Hematopoietic multipotent progenitor cell treated with erythropoietin and hydrocortisone succinate and interleukin-3 and kit ligand, for 17 days (in vitro differentiated cells): ENCODE measurements at places on chromosomes 3 and 15.

GRCh38 chr3:128372281-128372680 lies 94.4 kb downstream of the DNAJB8 start:
- DNase-seq = no peak

DNA sequence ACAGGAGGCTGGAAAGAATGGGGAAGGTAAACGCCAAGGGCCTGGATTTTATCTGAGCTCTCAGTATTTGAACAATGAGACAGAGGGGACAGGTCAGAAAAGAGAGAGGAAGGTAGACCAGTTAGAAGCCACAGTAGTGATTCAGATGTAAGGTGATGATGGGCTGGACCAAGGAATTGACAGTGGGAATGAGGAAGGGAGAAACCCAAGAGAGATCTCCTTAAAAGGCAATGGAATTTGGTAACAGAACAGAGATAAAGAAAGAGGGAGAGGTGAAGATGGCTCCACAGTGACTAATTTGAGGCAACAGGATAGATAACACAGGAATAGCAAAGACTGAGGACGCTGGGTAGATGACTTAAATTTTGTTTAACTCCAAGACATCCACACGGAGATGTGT lies 11.4 kb upstream of the HEG1 start:
- DNase-seq = no peak

DNA sequence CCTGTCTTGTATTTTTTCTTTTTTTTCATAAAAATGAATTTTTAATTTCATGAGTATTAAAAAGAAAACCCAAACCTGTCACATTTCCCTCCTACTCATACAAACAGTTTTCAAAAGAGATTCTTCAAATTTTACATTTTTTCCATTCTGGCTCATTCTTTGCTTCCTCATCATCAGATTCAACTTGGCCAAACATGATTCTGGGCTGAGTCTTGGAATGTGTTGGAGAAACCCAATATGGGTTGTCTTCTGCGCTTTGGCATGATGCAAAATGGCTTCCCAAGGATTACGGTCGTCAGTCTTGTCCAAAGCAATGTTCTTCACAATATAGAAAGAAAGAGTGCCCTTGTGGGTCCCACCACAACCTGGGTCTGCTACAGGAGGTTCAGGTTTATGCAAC lies 12.4 kb upstream of the TM4SF4 start:
- no peak for DNase-seq

DNA sequence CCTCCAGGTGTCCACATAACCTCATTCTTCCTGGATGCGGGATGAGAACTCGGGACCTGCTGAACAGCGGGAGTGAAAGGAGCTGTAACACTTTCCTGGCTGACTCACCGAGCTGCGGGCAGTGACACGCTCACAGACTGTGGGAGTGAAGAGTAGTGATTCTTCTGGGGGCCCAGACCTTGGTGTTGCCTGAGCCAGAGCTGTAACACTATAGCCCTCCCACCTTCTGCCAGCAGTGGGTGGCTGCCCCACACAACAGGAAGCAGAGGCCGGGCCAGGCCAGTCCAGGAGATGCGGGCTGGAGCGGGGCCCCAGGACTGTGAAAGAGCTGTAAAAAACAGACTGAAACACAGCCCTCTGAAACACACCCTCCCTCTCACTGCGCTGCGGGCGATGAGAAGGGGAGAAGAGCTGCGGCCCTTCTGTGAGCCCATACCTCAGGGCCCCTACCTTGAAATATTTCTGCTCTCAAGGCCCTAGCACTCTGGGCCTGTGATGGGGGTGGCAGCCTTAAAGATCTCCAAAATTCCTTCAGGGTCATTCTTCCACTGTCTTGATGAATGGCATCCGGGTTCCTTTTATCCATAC lies 464.0 kb upstream of the CCDC54 start:
- DNase-seq = no peak

DNA sequence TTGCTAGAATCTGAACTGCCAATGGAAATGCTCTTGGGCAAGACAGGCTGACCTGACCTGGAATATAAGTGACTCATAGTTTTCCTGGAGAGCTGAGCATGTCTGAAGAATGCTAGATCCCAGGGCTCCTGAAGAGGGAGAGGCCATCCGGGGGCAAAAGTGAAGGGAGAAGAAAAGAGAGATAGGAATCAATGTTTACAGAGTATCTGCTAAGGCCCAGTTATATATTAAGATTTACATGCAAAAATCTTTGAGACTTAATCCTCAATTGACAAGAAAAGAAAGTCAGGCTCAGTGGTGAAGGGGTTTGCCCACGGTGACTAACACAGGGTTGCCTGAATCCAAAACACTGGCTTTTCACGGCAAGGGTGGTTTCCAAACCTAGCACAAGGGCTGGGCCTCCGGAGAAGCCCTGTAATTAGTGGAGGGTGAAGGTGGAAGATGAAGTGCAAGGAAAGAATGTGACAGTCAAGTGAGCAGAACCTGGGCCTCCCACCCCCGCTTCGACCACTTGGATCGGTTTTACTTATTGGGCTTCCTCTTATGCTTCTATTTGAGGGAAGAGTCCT lies 91.7 kb upstream of the FGF12 start:
- DNase-seq = no peak

DNA sequence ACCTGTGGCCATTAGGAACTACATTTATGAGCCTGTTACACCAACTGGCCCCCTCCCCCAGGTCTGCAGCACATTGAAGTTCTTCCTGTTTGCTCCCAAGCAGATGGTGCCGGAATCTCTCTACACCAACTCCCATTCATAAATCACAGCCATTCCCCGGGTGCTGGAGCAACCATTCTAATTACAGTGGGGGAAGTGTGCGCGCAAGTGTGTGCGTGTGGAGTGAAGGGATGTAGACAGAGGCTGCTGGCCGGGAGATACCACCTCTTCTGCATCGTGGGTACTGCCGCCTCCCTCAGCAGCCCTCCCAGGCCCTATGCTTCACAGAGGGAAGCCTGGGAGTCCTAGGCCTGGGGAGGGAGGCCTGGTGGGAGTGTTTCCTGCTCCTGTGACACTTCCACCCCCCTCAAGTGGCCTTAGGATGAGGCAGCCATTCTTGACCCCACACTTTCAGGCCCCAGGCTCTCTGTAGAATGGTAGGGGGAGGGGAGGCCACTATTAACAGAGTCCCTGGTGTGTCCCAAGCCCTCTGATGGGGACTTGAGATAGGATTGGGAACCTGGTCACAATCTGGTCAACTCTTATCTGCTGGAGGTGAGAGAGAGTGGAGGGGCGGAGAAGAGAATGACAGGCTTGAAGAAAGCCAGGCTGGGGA lies 69.1 kb downstream of the MAGEF1 start:
- no peak for DNase-seq

GRCh38 chr3:167653760-167654159 lies at the start of gene WDR49:
Gene WDR49 (minus strand): TSS chr3:167653942. CDS start chr3:167653425, 517 bp downstream.
- no peak for DNase-seq

- DNase-seq = no peak
Observed at GRCh38 chr3:35254917-35255316, 384.4 kb upstream of the ARPP21 start.

DNA sequence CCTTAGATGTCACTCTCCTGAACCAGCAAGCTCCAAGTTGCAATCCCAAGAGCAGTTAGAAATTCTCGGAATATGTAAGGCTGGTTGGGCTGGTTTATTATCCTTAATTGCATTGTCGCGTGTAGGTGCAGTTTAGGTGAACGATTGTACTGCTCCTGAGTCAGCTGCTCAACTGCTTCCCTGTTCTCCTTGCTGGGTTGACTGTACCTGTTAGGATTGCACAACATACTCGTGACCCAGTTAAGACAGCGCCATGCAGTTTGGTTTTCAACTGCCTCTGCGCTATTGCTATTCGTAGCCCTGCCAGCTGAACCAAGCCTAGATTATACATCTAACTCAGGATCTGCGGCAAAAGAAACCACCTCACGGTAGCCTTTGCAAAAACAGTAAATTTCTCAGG lies 41.0 kb downstream of the BCL2L10 start:
- DNase-seq = no peak
